Hepatic stellate cell (primary cell): ENCODE measurements at places on chromosomes 7 and 10.
A peak's percentile ranks its signal among the peaks of the same experiment; 100 is the strongest.

GRCh38 chr10:103855852-103856796 lies 748 bp upstream of the SH3PXD2A start:
- no peak for DNase-seq

DNA sequence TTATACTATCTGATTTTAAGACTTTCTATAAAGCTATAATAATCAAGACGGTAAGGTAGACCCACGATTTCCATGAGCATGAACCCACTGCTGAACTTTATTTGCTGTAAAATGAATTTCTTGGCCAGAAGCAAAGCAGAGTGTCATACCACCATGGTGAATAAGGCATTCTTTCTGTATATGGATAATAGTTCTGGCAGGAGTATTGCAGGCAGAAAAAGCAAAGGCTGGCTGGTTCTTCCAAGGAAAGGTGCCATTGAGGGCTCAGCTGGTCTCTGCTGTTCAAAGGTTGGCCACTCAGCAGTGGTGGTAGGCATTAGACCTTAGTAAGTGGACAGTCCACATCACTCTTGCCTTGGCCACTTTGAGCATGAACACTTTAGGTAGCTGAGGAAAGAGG lies 104.1 kb upstream of the KCNMA1 start:
- no peak for DNase-seq

DNA sequence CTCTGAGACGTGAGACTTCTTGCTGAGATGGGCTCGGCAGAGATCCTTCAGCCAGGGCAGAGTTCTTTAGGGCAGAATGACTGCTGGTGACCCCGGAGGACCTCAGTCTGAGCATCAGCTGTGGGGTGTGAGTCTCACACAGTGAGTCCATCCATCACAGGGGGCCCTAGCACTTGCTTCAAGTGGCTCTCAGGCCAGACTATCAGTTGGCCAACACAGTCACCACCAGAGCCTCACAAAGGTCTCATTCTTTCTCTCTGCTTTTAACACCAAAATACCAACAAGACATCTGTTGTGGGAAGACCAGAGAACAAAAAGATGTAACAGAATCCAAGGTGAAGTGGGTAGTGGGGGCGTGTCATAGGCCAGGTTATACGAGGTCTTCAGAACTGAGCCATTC lies 345.6 kb upstream of the NRP1 start:
- no peak for DNase-seq

DNA sequence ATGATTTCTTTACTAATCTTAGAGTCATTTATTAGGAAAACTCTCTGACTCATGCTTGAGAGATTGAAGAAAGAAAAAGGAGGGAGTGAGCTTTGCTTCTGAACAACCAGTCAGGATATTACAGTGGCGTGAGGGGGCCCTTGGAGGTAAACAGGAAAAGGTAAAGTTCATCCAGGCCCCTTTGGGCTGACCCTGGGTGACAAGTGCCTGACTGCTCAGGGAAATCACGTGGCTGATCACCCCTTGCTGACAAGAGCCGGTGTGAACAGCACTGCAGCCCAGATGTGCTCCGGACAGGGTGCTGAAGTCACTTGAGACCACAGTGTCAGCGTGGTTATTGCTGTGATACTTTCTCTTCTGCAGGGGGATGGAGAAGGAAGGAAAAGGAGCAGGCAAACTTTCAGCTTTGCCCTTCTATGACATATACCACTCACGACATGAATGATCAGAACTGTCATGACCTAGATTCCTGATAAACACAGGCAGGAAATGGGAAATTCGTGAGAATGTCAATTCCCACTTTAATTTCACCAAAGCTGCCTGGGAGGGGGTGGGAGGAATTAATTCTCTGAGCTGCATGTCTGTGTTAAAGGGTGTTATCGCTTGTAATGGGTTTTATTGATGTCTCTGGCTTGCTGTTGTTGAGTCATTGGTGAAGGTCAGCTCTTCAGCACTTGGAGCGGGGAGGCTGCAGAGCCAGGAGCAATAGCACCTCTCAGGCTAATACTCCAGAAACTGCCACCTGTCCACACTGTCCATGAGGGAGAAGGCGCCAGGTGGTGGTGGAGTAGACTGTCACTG lies 139.8 kb upstream of the AOAH start:
- no peak for DNase-seq

GRCh38 chr10:16491933-16492332 lies 29.7 kb downstream of the C1QL3 start:
- no peak for DNase-seq

DNA sequence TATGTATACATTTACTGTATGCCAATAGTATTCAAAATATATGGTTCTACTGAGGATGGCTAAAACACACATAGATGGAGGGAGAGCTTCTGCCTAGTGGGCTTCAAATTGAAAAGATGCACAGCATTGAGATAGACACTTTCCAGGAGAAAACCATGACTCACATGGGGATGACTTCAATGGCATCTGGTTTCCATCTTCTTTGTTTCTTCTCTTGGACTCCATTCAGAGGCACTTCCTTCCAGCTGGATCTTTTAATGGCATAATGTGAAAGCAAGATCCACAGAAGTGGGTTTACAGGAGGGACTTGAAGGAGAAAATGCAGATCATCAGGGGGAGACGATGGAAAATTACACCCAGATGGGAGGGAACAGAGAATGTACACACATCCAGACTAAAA lies 84.9 kb downstream of the ZNF365 start:
- DNase-seq = peak; percentile 54

DNA sequence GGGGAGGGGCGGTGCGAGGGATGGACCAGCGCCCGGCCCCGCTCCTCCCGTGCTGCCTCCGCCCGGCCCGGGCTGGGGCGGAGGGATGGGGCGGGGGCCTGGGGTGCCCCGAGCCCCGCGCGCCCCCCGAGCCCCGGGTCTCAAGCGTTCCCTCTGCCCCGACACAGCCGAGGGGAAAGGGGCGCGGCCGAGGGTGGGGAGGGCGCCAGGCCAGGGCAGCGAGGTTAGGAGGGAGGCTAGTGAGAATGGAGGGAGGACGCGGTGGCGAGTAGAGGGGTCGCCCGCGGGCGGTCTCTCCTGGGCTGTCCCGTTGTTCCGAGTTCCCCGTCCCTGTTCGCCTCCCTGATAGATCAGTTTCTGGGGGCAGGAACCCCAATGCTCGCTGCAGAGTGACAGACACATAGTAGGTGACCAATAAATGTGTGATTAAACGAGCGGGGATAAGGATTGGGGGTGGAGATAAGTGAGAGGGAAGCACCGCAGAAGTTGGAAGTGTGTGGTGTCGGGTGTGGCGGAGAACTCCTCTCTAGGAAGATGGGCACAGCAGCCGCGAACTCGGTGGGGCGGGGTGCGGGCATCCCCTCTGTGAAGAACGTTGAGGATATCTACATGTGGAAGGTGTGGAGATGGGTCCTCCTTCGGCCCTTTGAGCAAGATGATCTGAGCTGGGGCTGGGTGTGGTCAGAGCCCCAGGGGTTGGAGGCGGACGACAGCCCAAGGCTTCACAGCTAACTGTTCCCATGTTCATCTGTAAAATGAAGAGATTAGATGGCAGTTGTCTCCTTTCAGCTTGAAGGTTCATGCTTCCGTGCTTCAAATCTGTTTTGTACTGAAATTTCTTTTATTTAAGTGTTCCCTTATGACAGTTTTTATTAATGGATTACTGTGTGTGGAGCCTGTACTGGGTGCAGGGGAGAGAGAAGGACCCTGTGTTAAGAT lies 580 bp downstream of the ZNF775 start:
- DNase-seq = peak; percentile 49

DNA sequence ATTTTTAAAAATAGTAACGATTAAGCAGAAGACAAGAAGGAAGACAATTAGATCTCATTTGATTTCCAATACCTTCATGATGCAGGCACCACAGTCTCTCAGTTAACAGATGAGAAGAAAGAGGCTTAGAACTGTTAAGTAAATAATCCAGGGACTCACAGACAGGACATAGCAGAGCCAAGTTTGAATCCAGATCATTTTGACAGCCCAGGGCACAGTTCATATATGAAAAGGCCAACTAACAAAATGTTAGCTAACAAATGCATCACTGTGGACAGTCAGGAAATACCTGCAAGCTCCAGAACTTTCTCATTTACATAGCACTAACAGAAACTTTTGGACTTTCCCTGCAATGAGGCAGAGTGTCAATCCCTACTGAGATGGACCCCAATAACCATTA lies 4.2 kb upstream of the NPSR1 start:
- DNase-seq = no peak

GRCh38 chr7:66517212-66517909 lies 111.3 kb upstream of the KCTD7 start:
- DNase-seq = no peak

GRCh38 chr7:123995617-123996326 lies 37.1 kb downstream of the TMEM229A start:
- DNase-seq = no peak

- peak; percentile 2 for DNase-seq
Measured at GRCh38 chr7:112266595-112267270, 60.2 kb downstream of the ZNF277 start.

DNA sequence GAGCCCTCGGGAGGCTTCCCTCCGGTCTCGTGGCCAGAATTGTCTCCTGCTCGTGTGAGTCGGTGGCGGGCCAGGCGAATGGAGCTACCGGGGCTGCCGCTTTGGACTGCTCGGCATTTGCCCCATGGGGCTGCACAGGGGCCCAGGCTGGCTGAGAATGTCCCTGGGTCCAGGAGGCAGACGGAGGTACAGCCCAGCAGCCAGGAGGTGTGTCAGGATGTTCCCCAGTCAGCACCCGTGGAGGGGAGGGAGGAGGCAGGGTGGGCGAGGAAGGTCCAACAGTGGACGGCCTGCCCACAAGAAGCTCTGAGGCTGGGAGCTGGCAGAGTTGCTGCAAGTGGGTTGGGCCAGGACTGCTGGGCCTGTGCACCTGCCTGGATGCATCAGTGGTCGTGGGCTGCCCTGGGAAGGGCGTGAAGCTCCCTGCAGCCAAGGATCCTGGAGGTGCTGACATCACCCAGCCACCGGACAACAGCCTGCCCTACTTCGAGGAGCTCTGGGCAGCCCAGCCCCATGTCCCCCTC lies 46.4 kb downstream of the PDGFA start:
- no peak for DNase-seq

GRCh38 chr7:42096681-42097561 lies 140.1 kb downstream of the GLI3 start:
- no peak for DNase-seq

- no peak for DNase-seq
Measured at GRCh38 chr10:108612485-108612884, 1310.8 kb downstream of the XPNPEP1 start.

DNA sequence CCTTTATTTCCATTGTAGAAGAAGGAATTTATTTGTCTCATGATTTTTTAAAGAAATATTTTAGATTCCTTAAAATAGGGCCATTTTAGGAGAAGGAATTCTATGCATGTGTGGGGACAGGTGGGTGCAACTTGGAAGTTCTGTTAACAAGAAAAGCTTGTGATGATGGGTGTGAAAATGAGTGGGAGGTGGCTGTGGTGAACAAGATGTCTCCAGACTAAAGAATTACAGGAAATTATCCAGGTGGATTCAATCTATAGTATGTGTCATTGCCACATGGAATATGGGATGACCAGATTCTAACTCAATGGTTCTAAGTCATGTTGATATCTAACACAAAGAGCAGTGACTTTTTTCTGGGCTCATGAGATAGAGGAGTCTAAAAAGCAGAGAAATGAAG lies 229.6 kb upstream of the IGFBP3 start:
- no peak for DNase-seq

- no peak for DNase-seq
Measured at GRCh38 chr10:21176934-21177480, 279.9 kb upstream of the NEBL start.

DNA sequence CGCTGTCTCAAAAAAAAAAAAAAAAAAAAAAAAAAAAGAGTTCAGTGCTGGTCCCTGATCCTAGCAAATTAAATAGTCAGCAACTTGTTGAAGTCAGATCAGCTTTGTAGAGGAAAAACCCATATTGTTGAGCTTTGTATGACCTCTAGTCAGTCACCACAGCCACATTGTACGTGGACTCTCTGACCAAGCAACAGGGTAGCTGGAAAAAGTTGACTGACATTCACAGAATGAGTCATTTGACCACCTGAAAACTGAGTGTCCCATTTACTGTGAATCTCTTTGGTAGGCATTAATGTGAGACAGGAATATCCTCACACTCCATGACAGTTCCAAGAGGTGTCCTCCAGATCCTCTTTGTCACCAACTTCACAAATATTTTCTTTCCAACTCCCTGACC lies 371.1 kb downstream of the LRRTM3 start:
- DNase-seq = no peak

GRCh38 chr10:125824736-125825135 lies 1.4 kb downstream of the BCCIP start:
- DNase-seq = no peak

GRCh38 chr7:34104115-34104514 lies 198.8 kb downstream of the BMPER start:
- DNase-seq = no peak

DNA sequence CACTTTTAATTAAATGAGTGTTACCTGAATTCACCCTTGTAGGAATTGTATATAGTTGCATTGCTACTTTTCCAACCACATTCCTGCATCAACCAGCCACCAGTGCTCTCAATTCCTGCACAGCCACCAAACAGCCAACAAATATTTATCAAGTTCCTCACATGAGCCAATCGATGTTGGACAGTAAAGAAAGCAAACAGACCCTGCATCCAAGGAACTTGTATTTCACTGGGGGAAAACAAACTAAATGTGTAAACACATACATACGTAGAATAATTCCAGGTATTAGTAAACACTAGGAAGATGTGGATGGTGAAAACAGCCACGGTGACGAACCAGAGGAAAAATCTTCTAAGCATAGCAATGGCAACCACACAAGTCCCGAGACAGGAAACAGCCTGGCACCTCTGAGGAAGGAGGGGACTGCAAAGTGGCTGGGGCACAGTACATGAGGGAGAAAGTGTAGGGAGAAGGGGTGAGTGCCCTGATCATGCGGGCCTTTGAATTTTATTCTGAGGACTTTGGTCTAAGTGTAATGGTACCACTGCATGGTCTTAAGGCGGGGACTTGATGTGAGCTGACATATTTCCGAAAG lies 111.2 kb downstream of the XRCC2 start:
- no peak for DNase-seq

- DNase-seq = peak; percentile 37
Measured at GRCh38 chr7:33905389-33906032, at the start of gene BMPER. Gene BMPER, plus strand, starts transcription at chr7:33905539. Its CDS starts 75 bp downstream, at chr7:33905614.

DNA sequence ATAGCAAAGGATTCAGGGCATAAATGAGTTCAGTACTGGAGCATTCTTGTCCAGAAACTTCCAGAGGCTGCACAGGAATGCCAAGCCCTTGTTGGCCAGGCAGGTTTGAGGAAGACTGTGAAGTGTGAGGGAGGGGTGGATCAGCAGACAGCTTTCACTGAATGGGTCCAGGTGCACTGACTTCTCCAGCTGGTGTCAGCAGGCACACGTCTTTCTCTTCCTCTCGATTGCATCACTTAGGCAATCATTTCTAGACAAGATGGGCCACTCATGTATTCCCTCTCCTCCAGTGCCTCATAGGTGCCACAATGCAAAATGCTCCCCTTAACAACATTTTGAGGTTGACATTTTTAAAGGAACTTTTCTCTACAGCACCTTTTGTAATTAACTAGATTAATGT lies 15.6 kb upstream of the PLEKHS1 start:
- DNase-seq = no peak
